NCI-H187 (cell line): ENCODE measurements at places on chromosomes 5 and 9.

DNA sequence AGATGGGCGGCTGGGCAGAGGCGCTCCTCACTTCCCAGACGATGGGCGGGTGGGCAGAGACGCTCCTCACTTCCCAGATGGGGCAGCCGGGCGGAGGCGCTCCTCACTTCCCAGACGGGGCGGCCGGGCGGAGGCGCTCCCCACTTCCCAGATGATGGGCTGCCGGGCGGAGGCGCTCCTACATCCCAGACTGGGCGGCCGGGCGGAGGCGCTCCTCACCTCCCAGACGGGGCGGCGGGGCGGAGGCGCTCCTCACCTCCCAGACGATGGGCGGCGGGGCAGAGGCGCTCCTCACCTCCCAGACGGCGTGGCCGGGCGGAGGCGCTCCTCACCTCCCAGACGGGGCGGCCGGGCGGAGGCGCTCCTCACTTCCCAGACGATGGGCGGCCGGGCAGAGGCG is 140.2 kb downstream of the WDR70 start:
- no peak for DNase-seq

DNA sequence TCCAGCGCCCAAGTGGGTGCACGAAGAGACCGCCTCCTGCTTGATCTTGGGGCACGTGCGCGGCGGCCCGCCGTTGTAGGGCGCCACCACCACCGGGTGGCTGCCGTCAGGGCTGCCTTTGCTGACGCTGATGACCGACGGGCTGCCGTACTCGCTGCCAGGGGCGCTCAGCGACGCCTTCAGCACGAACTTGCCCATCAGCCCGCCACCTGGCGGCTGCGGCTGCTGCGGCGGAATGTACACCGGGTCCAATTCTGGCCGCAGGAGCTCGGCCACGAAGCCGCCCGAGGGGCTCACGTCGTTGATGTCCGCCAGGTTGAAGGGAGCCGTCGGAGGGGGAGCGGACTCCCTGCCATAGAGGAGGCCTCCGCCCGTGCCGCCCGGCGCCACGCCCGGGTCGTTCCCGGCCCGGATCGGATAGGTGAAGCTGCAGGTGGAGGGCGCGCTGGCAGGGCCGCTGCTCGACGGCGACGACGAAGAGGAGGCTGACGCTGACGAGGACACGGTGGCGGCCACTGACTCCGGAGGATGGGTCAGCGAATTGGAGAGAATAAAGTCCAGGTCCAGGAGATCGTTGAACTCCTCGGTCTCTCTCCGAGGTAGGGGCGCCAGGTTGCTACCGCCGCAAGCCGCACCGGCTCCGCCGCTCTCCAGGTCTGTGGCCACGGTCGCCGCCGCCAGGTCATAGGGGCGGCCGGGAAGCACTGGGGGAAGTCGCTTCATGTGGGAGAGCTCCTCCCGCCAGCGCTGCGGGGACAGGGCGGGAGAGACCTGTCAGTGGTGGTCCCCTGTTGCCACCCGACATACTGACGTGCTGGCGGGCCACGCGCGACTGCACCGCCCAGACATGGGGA is 1.8 kb downstream of the KLF4 start:
- DNase-seq: no peak

DNA sequence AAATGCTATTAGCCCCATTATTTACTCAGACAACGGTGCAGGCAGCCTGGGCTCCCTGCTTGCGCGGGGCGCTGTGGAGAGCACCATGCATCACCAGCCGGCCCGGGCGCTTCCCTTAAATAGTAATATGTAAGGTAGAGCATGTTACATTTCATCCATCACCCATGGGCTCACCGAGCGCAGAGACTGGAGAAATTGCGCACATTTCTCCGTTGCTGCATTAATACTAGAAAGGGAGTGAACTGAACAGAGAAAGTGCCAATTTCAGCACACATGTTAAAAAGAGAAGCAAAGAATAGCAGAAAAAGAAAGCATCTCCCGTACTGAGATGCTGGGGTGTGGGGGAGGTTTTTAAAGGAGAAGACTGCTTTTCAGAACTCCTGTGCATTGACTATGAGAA is 400.3 kb downstream of the ZSWIM6 start:
- no peak for DNase-seq

DNA sequence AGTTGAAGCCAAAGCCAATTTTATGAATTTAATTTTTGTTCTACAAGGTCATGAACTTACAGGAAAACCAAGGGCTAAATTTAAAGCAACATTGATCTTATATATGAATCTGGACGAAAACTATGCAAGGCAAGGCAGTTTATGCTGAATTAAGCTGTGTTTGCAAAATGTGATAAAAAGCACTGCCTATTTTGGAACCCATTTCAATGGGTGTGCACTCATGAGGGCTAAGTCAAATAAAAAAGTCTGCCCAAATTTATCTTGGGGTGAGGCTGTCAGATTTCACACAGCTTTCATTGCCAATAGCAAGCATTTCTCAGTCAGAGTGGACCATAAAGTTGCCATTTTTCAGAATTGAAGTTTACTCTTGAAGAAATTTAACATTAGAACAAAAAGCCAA is 199.9 kb downstream of the LURAP1L start:
- no peak for DNase-seq

- DNase-seq: no peak
Measured at GRCh38 chr5:74603376-74603775, 37.2 kb downstream of the ENC1 start.
